NK-92 treated with Interleukin-12 subunit alpha and Interleukin-12 subunit beta, amount 100 ng/mL, for 24 hours (cell line): ENCODE measurements at places on chromosomes 12 and 14.

DNA sequence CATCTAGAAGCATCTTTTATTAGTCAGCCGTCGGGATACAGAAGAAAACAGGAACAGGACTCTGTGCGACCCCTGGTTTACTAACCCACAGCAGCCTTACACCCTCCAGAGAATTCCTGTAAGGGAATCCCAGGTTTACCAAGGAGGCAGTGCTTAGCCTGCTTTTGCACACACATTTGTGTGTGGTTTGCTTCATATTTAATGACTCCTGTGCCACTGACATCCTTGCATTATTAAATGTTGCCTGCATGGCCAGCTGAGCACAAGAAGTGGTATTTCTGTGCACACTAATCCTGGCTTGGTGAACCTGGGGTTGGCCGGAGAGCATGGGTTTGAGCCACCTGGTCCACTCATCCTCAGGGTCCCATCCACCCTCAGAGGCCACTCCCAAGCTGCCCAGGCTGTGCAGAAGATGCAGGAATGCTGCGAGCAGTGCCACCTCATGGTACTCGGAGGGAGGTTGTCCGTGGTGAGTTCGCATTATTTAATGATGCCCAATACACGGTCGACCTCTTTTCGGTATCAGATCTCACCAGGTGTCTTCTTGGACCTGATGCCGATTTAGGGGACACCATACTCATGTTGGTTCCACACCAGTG, 152.4 kb upstream of the RTL1 start:
- DNase-seq, result no peak

GRCh38 chr14:95432144-95433093, 84.0 kb downstream of the SYNE3 start:
- no peak for DNase-seq

DNA sequence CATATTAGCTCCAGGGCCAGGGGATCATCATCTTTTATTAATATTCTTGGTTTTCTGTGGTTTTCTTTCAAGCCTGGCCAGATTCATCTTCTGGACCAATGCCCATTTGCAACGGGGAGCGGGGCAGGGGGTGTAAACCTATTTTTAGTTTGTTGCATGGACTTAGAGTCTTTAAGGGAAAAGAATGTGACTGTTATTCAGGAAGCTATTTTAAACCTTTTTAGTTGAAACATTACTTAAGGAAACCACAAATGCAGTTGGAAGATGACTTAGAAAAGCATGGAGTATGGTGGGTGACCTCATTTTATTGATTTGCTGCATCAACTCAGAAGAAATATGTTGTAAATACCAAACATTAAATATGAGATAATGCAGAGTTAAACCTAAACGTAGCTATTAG, 368.4 kb upstream of the E2F7 start:
- no peak for DNase-seq

DNA sequence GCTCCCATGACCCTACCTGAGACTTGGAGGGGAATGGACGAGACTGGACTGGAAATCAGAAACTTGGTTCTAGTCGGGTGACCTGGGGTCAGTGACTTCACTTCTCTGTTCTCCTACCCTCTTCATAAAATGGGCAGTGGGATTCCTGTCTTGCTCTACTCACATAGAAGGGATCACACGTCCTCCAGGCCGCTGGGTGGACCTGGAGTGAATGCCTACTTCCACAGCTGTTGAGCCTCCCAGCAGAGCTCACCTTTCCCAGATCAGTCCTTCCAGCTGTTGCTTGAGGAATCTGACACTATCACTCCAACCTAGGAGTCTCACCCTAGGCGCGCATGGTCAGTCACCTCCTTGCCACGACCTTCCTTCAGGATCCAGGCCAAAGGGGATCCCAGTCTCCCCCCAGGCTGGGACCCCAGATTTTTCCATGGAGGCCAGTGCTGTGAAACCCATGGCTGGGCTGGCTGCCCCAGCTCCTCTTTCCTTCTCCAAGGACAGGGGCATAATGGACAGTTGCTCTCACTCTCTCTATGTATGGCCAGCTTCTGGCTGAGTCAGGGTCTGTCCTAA, 637 bp downstream of the ACVRL1 start:
- DNase-seq, result no peak

DNA sequence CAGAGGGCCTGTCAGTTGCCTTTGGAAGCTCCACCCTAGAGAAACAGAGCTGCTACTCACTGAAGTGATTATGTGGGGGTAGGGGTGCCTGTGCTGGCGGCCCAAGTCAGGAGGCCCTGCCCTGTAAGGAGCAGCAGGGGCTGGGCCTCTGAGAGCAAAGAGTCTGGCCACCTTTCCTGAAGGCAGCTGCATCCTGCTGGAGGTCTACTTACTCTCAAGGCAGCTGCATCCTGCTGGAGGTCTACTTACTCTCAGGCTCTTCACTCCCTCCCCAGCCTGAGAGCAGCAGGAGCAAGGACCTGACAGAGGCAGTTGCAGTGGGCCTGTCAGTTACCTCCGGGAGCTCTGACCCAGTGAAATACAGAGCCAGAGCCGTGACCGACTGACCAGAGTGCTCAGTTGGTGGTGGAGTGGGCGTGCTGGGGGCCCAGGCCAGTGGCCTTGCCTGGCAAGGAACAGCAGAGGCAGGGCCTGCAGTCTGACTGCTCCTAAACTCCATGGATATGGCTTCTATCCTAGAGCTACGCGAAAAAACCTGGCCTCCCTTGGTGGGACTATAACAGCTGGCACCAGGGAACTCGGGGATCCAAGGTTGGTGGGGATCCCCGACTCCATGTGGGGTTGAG, 32.3 kb downstream of the RAD51B start:
- no peak for DNase-seq

- DNase-seq, result no peak
These were observed 21.3 kb downstream of the TBX3 start for GRCh38 chr12:114662512-114663177.

GRCh38 chr12:19397534-19397933, 41.8 kb upstream of the AEBP2 start:
- no peak for DNase-seq

DNA sequence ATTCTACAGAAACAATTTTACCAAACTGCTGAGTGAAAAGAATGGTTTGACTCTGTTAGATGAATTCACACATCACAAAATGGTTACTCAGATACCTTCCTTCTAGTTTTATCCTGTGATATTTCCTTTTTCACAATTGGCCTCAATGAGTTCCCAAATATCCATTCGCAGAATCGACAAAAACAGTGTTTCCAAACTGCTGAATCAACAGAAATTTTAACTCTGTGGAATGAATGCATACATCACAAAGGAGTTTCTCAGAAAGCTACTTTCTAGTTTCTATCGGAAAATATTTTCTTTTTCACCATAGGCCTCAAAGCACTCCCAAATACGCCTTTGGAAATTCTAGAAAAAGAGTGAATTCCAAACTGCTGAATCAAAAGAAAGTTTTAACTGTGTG, 525.0 kb downstream of the ALG10 start:
- no peak for DNase-seq

DNA sequence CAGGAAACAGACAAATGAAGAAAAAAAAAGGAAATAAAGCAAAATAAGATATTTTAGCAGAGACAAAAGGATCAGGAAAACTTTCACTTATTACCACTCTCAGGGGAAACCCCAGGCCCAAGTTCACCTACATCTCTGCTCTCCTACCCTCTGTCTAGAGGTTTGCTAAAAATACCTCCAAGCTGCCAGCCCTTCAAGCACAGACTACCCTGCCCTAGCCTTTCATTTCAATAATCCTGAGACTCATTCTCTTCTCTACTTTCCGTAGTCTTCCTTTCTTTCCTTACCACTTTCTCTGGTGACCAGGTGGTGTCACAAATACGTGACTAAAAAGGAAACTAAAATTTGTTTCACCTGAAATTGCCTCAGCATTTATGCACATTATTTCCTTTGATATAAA, 33.8 kb downstream of the RPAP3 start:
- no peak for DNase-seq

DNA sequence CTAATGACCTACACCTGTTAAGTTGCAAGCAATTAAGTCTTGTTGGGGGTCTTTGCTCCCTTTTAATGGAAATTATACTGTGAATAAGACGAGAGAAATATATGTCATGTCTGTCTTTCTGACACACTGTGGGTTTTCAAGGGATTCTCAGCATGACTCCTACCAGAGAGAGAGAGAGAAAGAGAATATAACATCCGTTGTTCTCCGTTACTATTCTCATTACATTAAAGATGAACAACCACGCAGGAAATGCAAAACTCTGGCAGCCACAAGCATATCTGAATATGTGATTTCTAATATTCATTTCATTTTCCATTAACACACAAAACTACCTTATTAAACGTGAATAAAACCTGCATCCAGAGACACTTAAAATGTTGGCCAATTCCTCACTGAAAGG, 67.3 kb upstream of the EGLN3 start:
- no peak for DNase-seq

DNA sequence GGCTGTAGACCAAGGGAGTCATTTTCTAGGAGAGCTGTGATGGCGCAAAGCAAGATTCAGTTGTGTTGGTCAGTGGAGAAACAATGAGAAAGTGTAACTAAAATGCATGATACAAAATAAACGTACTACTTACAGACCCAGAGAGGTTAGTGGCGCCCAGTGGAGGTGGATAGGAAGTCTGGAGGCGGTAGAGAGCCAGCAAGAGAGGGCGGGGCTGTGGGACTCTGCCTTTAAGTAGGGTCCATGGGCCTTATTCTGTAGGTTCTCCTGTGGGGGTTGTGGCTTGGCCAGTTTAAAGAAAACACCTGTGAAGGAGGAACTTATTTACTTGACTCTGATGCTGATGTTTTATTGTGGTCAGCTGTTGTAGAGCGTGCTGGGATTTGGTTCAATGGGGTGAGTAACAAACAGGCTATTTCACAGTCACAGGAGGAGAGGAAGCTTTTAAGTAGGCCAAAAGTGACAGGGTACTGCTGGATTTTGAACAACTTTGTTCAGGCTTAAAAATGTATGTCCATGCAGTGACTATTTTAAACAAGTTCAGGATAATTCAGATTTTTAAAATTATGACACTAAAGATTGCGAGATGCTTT, 1097.7 kb downstream of the TMTC2 start:
- DNase-seq, result no peak

DNA sequence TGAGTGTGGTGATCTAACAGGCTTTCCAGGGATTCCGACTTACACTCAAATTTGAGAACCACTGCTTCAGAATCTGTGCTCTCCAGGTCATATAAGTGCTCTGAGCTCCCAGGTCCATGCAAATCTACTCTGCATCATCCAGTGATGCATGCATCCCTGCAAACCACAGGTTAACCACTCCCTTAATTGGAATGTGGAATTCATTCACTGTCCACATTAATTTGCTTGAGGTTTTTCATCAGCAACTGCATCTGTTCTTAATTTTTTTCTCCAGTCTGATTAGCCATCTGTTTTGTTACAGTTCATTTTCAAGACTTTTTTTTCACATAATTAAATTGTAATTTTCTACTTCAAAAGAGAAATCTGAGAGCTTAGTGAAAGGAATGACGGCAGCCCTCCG, 43.4 kb upstream of the RIN3 start:
- DNase-seq, result no peak

DNA sequence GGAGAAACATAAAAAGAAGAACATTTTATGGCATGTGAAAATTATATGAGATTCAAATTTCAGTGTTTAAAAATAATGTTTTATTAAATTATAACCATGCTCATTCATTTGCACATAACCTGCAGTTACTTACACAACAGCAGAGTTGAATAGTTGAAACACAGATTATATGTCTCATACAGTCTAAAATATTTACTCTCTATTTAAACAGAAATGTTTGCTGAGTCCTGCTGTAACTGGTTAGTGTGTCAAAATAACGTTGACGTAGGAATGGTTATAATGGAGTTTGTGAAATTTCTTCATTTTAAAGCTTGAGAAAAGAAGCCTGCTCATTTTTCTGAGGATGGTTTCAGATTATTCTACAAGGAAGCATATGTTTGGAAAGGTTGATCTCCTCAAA, 196.5 kb upstream of the GARIN2 start:
- DNase-seq, result no peak

DNA sequence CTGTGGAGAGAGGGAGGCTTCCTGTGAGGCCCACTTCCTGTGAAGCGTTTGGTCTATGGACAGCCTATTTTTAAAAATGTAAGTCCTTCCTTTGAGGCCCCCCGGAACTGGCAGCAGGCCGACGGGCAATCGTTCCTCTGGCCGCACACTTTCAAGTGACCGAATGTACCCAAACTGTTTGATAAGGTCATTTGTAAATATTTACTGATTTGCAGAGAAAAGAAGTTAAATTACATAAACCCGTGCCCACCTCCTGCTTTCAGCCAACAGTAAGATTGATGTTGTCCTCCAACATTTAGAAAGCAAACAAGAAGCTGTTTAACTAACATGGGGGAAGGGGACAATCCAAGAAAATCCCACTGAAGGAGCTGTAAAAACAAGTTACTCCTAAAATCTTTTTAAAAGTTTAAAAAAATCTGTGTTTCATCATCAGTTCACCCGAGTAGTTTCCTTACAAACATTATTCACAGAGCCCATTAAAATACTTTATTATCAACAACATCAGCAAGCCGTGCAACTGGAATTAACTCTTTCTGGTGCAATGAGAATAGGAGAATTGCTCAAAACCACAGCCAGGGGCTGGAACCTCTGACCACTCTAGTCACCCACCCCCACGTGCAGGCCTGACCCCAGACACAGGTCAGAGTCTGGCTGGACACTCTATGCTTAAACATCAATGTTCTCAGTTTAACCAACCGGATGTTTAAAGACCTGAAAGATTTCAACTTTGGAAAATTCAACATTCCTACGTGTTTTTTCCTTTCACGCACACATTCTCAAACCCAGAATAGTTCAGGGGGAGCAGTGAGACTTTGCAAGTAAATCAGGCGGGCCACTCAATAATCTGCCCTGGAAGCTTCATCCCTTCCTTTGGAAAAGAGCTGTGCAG, 65.3 kb downstream of the FOXN3 start:
- DNase-seq, result peak; percentile 19

GRCh38 chr12:21509768-21510167, 8.2 kb downstream of the GOLT1B start:
- DNase-seq, result no peak

DNA sequence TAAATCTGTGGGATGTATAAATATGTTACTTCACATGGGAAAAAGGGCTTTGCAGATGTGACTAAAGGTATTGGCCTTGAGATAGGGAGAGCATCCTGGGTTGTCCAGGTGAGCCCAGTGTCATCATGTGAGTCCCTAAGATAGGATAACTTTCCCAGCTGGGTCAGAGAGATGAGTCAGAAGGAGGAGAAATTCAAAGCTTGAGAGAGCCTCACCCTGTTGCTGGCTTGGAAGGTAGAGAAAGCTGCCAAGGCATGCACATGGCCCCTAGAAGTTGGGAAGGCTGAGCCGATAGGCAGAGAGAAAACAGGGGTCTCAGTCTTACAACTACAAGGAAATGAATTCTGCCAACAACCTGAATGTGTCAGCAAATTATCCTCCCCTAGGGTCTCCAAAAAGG, 213.0 kb downstream of the ADGRD1 start:
- no peak for DNase-seq

- no peak for DNase-seq
These were observed 1.5 kb upstream of the TUBA1C start for GRCh38 chr12:49263400-49263763.
